A673 (cell line): ENCODE measurements at places on chromosomes 2 and 18. TPM values are rescaled to one million over a fixed set of nuclear protein-coding genes. Genes with fewer than 3 reads are reported as not detected.
A peak's percentile ranks its signal among the peaks of the same experiment; 100 is the strongest.

The SKOR2 gene
- total RNA-seq = not detected in 2 replicates

The IL1RL2 gene
- total RNA-seq = not detected in 2 replicates

The SOCS6 gene
- total RNA-seq = 15.5 and 20.1 TPM in 2 replicates

The IL36B gene
- not detected in 2 replicates for total RNA-seq

DNA sequence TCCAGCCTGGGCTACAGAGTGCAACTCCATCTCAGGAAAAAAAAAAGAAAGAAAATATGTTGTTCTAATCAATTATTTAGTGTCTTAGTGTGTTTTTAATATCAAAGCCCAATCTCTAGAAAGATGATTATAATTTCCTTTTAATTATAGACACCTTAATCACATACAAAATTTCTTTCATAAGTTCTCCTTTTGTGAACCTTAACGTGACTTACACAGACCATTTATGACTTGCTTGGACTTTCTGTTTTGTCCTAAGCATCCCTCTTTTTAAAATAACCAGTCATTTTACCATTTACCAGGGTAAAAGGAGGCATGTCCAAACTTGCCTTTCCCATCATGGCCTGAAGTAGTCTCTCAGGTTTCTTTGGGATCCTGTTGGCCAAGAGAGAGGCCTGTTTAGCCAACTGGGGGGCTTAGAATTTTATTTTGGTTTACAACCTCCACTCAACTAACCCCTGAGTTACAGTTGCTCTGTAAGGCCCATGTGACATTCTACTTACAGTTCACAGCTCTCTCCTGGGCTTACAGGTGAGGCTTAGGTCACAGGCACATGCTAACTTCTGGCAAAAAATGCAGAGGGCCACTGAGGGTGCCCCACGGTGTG, 23.9 kb upstream of the GPR155 start:
- DNase-seq = peak; percentile 23
- H3K27ac ChIP-seq = no peak overlapping the region
- H3K27me3 ChIP-seq = no peaks in the 10 kb centered on the region
- no peaks in the 10 kb centered on the region for H3K36me3 ChIP-seq
- no peak overlapping the region for H3K4me3 ChIP-seq

DNA sequence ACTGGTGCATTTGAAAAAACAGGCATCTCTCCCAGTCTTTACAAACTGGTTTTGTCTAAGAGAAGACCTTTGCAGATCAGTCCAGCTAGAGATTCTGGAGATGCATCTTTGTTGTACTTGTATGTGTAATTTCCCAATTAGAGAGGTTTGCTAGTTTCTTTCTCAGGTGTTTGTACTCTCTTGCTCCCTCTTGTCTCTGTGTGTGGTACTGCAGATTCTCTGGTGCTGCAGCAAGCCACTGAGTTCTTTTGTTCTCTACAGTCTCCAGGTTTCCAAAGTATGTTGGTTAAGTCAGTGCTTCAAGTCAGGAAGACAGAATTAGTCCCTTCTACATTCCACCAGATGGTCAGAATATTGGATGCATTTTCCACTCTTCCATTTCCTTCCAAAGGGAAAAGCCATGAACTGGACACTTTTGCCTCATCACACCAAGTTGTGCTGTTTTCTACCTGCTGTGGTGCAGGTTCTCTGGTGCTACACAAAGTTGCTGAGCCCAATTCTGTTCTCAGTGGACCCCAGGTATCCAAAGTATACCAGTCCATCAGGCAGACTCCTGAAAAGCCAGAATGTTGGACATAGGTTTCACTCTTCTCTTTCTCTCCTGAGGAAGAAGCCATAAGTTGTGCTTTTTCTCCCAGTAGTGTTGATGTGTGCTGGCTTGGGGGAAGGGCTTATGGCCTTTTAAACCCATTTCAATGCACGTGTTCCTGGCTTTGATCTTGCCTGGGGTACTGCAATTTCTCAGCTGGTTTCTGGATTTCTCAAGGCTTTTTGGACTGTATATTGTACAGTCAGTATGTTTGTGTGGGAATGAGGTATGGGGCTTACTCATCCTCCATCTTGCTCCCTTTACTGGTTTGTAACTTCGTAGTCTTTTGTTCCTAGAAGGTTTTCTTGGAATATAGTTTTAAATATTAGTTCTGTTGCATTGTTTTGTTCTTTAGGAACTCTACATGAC, 29.8 kb downstream of the EPC2 start:
- DNase-seq = no peak
- H3K4me1 ChIP-seq = peaks cover 19% of the 10 kb centered on the region
- no peaks in the 10 kb centered on the region for H3K36me3 ChIP-seq
- H3K27ac ChIP-seq = no peak overlapping the region
- H3K27me3 ChIP-seq = no peaks in the 10 kb centered on the region

- H3K27me3 ChIP-seq = no peaks in the 10 kb centered on the region
- peaks cover 4% of the 10 kb centered on the region for H3K36me3 ChIP-seq
- peak overlapping the region; percentile 4 for H3K27ac ChIP-seq
- H3K4me3 ChIP-seq = no peak overlapping the region
Observed at GRCh38 chr2:121634354-121635307, 14.6 kb downstream of the CLASP1 start.

DNA sequence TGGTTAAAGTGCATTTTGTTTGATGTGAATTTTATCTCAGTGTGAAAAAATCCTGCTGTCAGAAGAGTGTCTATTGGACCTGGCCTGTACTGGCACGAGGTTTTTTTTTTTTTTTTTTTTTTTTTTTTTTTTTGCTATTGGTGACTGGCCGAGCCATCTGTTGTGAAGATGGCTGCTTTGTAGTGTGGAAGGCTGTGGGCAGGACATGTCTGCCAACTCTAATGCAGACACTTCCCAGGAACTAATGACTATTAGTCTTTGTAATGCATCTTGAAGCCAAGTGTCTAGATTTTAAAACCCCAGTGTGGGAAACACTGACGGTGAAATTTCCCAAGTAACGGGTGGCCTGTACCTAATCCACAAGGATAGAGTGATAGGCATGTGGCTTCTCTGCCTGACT, 34.3 kb downstream of the ZAP70 start:
- no peaks in the 10 kb centered on the region for H3K27me3 ChIP-seq
- peaks cover 6% of the 10 kb centered on the region for H3K4me1 ChIP-seq
- no peak overlapping the region for H3K27ac ChIP-seq

DNA sequence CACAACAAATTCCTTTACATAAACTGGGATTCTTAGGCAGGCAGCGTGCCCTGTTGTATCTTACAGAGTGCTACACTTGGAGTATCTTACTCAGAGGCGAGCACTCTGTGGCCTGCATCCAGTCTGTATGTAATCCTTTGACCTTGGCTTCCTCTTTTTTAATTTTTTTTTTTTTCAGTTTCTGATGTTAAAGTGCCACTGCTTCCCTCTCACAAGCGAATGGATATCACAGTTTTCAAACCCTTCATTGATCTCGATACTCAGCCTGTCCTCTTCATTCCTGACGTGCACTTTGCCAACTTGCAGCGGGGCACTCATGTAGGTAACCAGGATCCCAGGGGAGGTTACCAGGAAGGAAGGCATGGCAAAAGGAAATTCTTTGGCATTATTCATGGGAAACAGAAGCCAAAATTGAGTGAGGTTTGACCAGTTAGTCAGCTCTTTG, 40.4 kb downstream of the GRHL1 start:
- H3K36me3 ChIP-seq = no peaks in the 10 kb centered on the region
- no peaks in the 10 kb centered on the region for H3K27me3 ChIP-seq
- H3K4me3 ChIP-seq = no peak overlapping the region

GRCh38 chr18:37355772-37356171, 209.8 kb downstream of the CELF4 start:
- H3K4me1 ChIP-seq = no peaks in the 10 kb centered on the region
- no peaks in the 10 kb centered on the region for H3K27me3 ChIP-seq
- no peak overlapping the region for H3K27ac ChIP-seq
- DNase-seq = no peak
- no peaks in the 10 kb centered on the region for H3K36me3 ChIP-seq
